NCI-H1105 (cell line): ENCODE measurements at places on chromosomes 7 and 10.

DNA sequence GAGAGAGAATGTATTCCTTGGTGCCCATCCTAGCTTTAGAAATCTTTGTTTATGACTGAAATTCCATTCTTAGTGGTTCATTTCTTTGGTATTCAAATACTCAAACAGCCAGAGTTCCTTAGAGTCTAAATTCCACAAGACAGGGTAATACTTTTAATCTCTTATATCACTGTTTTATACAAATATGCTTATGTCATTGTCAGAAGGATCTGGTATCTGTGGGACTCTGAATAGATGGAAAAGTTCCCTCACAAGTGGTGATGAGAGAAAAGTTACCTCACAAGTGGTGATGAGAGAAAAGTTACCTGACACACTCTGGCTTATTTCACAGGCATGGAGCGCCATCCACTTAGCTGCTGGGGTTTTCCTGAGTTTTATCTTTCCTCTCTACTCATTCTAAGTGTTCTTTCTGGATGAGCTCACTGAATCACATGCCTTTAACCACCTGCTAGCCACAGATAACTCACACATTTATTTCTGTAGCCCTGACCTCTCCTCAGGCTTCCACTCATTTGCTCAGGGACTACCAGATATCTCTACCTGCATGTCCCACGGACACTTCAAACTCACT, 784.0 kb downstream of the SUGCT start:
- no peak for DNase-seq

- no peak for DNase-seq
These were observed 8.7 kb upstream of the IL6 start for GRCh38 chr7:22718200-22718711.

DNA sequence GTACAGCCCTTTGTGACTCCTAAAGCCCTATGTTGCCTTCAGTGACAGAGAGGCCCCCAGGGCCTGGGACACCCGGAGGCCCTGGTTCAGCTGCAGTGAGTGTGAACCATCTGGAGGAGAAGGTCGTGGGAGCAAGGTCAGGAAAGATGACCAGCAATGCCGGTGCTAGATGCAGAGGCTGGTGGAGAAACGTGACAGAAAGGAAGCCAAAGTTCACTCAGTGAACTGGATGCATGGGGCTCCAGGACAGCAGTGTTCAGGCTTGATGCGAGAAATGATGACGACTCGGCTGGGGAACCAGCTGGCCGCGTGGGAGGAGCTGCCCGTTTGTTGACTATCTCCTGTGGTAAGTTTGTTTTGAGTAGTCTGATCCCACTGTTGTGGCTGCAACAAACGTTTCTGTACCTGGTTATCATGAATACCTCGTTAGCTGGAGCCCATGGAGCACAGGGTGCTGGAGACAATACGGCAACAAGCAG, 54.1 kb upstream of the MKRN1 start:
- no peak for DNase-seq

- no peak for DNase-seq
These were observed 226.2 kb downstream of the POLR1F start for GRCh38 chr7:19482628-19483027.

DNA sequence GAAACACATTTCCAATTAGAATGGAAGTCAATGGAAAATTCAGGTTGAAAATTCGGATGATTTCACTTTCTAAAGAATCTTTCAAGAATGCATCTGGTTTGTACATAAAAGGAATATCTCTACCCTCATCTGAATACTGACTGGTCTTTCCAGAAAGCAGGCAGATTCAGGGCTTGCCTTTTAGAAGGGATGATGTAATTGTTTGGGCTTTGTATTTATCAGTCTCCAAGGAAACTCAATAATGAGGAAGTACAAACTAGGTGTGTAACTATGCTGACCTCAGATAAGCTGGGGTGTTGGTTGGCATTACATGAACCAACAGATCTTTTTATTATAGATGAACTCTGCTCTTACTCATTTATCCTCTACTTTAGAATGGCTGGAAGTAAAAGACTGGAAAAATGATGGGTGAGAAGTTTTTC, 24.1 kb downstream of the PDLIM1 start:
- DNase-seq, result no peak

DNA sequence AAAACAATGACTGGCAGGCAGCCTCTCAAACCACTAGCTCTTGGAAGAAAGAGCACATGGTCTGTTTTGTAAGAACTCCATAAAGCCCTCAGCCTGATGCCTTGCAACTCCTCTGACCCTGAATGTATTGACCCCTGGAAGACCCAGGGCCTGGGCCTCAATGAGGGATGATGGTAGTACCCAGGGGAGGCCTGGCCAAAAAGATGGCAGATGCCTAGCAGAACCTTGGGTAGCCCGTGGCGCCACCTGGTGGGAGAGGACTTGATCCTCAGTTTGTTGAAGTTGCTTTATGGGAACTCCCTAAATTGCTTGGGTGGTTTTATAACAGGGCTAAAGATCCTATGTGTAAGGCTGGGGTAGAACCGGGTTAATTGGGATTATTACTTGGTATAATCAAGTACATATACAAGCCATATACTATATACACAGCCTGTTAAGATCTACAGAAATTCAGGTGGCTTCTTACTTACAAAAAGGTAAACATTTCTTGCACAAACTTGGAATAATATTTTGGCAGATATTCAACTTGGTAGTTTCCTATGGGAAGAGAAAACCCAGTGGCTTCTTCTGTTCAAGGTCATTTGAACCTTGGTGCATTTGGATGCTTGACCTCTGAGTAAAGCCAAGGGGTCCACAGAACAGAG, 95.8 kb upstream of the CACUL1 start:
- DNase-seq, result peak; percentile 32

GRCh38 chr7:106193661-106194060, 81.5 kb upstream of the SYPL1 start:
- DNase-seq, result no peak

- no peak for DNase-seq
These were observed 660 bp downstream of the SUV39H2 start for GRCh38 chr10:14879124-14879927.

DNA sequence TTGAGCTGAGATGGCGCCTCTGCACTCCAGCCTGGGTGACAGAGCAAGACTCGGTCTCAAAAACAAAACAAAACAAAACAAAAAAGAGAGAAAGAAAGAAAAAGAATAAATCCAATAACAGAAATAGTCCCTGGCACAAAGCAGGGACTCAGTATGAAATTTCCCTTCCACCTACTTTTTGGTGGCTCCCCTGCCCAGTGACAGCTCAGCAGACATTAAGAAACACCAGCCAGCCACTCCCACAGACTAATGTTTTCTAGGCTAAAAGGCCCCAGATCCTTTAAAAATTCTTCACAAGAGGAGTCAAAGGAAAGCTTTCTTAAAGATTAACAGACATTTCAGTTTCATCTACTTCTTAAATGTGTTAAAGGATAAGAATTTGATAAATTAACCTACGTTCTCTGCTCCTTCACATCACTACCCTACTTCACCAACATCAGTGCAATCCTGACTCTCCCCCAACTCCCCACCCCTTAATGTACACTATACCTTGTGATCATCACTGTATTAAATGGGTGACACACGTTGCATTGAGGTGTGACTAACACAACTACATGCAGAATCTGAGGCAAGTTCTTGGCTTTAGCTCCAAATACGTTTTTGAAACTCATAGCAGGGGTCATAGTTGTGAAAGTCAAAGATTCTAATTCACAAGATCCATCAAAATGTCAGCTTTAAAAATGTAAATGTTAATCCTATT, 114.5 kb upstream of the CAV2 start:
- DNase-seq, result no peak

DNA sequence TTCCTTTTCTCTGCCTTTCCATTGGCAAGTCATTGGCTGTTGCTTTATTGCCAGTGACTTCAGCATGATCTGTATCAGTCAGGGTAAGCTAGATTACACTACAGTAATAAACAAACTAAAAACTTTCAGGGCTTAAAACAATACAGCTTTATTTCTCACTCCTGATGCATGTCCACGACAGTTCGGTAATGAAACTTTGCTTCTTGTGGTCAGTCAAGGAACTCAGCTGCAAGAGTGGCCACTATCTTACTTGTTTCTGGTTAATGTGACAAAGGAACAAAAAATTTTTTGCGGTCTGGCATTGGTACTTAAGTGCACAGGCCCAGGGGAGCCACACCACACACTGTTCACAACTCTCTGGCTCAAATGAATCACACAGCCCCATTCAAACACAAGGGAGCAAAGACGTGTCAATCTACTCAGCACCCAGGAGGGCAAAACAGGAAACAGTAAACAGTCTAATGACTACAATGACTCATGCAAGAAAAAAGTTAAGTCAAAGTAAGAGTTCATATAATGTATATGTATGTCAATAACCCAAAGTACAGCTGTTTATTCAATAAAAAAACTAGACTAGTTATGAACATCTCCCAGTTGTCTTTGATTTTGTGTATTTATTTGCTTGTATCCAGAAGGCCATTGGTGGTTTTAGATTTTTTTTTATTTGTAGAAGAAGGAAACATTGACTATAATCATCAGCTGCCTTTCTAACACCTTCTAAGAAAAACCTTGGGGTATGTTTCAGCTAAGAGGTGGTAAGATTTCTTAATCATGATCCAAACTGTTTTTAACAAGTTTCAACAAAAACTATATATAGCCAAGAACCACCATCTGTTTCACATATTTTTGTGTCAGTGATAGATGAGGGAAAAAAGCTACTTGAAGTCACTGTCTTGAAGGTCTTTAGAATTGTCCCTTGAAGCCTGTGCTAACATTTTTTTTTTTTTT, 134.4 kb upstream of the FAM3C start:
- DNase-seq, result no peak

GRCh38 chr10:6347391-6347951, 144.7 kb downstream of the PFKFB3 start:
- no peak for DNase-seq

DNA sequence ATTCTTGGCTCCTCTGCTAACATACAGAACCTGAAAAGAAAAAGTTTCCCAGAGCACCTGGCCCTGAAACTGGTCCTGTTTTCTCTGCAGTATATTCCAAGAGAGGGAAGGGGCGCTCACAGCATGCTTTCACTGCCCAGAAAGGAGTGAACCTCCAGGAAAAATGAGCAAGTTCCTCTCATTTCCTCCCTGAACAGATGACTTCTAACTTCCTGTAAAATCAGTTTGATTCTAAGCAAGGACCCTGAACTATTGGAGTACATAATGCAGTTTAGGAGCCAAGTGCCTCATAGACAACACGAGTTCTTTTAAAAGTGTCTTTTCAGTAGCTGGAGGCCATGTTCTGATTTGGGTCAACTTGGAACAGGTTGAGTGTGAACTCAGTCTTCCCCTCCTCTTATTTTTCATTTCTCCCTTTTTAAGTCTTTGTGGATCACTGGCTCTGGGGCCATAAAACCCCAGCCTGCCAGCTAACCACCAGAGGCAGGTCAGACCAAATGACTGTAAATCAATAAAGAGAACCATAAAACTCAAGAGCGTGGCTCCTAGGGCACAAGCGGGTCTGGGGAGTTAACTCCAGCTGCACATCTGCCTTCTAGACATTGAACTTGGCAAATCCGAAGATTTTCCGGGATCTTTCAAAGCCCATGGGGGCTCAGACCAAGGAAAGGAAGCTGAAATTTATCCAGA, 5.9 kb upstream of the LRRC18 start:
- no peak for DNase-seq

- DNase-seq, result peak; percentile 47
These were observed 49.9 kb downstream of the NRCAM start for GRCh38 chr7:108406222-108406890.

DNA sequence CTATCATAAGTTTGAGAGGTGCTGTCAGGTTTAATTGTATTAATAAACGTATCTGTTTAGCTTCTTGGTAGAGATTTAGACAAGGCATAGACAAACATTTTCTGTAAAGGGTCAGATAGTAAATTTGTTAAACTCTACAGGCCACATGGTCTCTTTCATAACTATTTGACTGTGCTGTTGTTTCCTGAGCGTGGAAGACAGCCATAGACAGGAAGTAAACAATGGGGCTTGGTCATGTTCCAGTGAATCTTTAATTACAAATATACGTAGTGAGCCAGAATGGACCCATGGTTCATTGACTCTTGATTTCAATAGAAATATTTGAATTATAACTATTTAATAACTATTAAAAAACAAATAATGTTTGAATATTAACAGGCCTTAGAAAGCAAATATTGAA, 451.1 kb downstream of the SH2D4B start:
- DNase-seq, result no peak

DNA sequence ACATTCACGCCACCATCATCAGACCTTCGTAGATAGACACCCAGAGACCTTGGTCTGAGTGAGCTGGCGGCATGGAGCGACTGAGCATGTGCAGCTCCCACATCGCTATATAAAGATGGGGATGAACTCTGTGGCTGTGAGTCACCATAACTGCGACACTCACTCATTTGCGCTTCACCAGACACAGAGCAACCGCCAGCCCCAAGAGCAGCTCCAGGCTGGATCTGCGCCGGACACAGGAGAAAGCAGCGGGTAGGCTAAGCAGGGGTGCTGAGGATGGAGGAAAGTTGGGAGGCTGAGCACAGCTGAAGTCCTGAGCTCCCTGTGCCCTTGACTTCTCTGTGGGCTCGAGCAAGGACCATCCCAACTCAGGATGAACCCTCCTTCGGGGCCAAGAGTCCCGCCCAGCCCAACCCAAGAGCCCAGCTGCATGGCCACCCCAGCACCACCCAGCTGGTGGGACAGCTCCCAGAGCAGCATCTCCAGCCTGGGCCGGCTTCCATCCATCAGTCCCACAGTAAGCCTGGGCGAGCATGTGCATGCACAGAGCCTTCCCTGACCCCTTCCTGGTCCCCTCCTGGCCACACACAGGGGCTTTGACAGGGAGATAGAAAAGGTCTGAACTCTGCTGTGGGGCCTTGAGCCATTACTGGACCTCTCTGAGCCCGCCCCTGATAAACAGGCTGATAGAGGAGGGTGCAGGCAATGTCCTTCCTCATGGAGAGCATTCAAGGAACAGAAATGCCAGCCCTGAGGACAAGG, at the start of gene OPN4:
Gene OPN4, plus strand, starts transcription at position 137 of the 762 bp plus-strand sequence. Its CDS starts 237 bp downstream, at position 374.
- no peak for DNase-seq

- no peak for DNase-seq
These were observed 64.2 kb downstream of the PRLHR start for GRCh38 chr10:118531105-118531852.

DNA sequence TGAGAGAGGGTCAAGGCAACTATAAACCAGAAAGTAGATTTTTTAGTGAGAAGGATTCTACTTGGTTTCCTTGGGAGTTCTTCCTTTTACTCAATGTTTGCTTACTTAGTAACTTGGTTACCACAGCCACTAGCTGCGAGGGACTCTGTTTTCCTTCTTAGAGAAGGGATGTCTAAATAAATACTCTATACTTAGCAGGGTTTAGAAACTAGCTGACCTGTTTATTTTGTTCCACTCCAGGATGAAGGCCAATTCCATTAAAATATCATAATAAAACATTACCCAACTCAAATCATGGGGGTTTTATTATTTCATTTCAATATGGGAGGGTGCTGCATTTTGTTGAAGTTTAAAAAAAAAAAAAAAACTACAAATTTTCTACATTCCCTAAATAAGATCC, 87.3 kb downstream of the PPP1R3A start:
- DNase-seq, result no peak

- no peak for DNase-seq
These were observed 202.8 kb downstream of the IPMK start for GRCh38 chr10:58064714-58065528.

GRCh38 chr7:144862612-144863319, 26.9 kb upstream of the TPK1 start:
- no peak for DNase-seq
